DMS 273 treated with DMSO at 0.1 percent for 48 hours (cell line): ENCODE measurements at places on chromosomes 5 and 9.

- no peak for DNase-seq
Observed at GRCh38 chr5:62692946-62693713, 114.5 kb downstream of the LRRC70 start.

- no peak for DNase-seq
Observed at GRCh38 chr5:179404321-179405053, 59.2 kb upstream of the ADAMTS2 start.

DNA sequence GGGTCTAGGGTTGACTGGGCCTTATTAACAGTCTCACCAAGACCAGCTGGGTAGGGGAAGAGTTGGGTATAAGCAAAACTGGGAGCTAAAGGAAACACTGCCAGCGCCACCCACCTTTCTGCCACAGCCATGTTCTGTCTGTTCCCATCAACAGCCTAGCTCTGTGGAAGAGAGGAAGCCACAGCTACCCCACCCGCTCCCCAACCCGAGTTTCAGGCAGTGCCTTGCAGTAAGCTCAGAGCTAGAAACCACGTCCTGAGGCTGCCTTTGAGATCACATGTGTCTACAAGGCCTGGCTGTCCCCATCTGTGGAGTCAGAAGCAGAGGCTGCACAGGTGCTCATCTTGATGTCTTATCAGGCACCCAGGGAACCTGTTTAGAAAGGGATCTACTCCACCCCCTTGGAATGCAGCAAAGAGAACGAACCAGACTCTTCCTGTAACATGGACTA lies 15.3 kb downstream of the HNRNPH1 start:
- no peak for DNase-seq

DNA sequence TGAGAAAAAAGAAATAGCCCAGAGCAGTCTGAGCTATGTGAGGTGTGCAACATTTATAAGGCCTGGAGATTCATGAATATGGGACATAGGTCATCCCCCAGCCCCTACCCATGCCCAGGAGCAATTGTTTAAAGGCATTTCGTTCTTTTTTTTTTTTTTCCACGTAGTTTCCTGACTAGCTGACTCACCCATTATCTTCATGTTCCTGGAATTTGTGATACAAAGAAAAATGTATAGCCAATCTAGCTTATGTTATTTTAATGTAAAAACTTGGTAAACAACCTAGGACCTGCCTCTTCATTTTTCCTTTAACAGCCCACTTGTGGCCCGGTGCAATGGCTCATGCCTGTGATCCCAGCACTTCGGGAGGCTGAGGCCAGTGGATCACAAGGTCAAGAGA lies 81.3 kb downstream of the OSTF1 start:
- no peak for DNase-seq

GRCh38 chr5:107466233-107466769 lies 204.4 kb downstream of the EFNA5 start:
- no peak for DNase-seq

- DNase-seq: no peak
Observed at GRCh38 chr5:113378514-113378913, 56.3 kb downstream of the TSSK1B start.
